ENCODE measurements at places on chromosomes 16 and 17. TPM values are rescaled to one million over a fixed set of nuclear protein-coding genes. Genes with fewer than 3 reads are reported as not detected.
A peak's percentile ranks its signal among the peaks of the same experiment; 100 is the strongest.

Gene SPATA22
- not detected for total RNA-seq

DNA sequence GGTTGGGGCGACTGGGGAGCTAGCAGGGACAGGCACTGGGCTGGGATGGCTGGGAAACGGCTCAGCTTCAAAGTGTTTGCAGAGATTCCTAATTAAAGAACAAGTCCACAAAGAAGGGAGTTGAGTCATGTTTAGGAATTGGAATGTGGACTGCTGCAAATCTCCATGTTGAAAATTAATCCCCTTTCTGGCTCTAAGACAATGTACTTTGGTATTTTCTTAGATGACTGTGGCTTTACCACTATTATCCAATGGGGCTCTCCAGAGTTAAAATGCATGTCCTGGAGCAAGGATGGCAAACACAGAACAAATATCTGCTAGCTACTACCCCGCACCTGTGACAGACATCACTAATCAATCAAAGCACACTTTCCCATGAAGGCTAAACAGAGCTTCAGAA is 22.2 kb upstream of the WSCD1 start:
- DNase-seq: no peak
- H3K4me3 ChIP-seq: no peak overlapping the region
- H3K4me1 ChIP-seq: no peaks in the 10 kb centered on the region
- no peaks in the 10 kb centered on the region for H3K27me3 ChIP-seq
- H3K36me3 ChIP-seq: no peaks in the 10 kb centered on the region
- H3K27ac ChIP-seq: no peak overlapping the region

GRCh38 chr17:55345132-55345531 is 76.5 kb downstream of the MMD start:
- no peaks in the 10 kb centered on the region for H3K27me3 ChIP-seq
- no peaks in the 10 kb centered on the region for H3K4me1 ChIP-seq

GRCh38 chr17:77253611-77254051 is 112.9 kb downstream of the SEC14L1 start:
- no peak for DNase-seq
- no peaks in the 10 kb centered on the region for H3K36me3 ChIP-seq
- no peak overlapping the region for H3K27ac ChIP-seq
- H3K27me3 ChIP-seq: no peaks in the 10 kb centered on the region

DNA sequence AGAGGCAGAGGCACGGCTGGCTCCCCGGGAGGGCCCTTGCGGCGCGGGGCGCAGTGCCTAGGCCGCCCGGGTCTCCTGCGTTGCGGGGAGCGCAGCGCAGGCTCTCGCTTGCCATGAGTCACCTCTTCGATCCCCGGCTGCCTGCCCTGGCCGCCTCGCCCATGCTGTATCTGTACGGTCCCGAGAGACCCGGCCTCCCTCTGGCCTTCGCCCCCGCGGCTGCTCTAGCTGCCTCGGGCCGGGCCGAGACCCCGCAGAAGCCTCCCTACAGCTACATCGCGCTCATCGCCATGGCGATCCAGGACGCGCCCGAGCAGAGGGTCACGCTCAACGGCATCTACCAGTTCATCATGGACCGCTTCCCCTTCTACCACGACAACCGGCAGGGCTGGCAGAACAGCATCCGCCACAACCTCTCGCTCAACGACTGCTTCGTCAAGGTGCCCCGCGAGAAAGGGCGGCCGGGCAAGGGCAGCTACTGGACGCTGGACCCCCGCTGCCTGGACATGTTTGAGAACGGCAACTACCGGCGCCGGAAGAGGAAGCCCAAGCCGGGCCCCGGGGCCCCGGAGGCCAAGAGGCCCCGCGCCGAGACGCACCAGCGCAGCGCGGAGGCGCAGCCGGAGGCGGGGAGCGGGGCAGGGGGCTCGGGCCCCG is 390 bp downstream of the FOXL1 start:
- no peak for DNase-seq
- no peaks in the 10 kb centered on the region for H3K36me3 ChIP-seq
- H3K4me3 ChIP-seq: peak overlapping the region; percentile 79
